Ammon's horn (tissue), 1 donor: ENCODE measurements at places on chromosomes 12 and 14.

GRCh38 chr14:77063571-77064171 lies 34.4 kb upstream of the CIPC start:
- peak; percentile 61 for DNase-seq

GRCh38 chr12:130041983-130042812 lies 120.1 kb upstream of the FZD10 start:
- peak; percentile 67 for DNase-seq

DNA sequence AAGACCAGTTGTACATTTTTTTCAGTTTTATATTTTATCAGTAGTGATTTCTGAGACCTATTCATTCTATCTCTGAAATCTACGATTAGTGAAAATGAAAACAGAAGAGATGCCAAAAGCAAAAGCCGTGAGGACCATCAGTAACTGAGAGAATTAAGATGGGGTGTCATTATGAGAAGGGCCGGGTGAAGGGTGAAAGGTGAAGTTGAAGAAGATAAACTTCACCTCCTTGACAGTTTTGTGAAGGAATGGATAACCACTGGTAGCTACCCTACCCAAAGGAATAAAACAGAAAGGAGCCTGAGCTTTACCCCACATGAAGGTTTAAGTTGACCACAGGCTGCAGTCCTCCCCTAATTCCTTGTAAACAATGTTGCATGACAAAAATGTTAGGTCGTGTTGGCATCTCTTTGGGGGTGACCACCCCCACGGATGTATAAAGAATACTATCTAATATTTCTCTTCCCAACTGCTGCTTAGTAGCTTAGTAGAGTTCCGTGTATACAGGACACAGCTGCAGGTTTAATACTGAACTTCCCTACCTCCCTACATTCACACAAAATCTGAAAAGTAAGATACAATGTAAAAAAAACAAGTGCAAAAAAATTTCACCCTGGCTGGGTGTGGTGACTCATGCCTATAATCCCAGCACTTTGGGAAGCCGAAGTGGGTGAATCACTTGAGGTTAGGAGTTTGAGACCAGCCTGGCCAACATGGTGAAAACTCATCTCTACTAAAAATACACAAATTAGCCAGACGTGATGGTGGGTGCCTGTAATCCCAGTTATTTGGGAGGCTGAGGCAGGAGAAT lies 23.9 kb downstream of the GPR19 start:
- no peak for DNase-seq

- no peak for DNase-seq
Measured at GRCh38 chr12:129641926-129642325, 261.9 kb downstream of the TMEM132D start.

GRCh38 chr12:110109037-110109836 lies 14.9 kb upstream of the IFT81 start:
- DNase-seq, result no peak

DNA sequence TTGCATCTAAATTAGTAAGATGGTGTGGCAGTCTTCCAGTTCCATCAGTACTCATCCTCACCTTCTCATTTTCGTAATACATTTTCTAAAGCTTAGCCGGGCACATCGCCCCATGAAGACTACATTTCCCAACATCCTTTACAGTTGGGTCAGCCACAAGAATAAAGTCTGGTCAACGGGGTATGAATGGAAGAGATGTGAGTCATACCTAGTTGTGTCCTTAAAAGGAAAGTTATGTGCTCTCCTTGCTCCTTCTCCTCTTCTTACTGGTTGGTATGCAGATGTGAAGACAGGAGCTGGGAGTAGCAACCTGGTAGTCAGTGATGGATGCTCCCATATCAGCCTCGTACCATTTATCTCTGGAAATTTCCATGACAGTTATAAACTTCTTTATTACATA lies 35.9 kb upstream of the EGLN3 start:
- DNase-seq, result no peak

GRCh38 chr14:68719634-68720384 lies 73.1 kb downstream of the ZFP36L1 start:
- no peak for DNase-seq

GRCh38 chr12:93348575-93349435 lies 28.9 kb upstream of the NUDT4 start:
- DNase-seq, result peak; percentile 35

DNA sequence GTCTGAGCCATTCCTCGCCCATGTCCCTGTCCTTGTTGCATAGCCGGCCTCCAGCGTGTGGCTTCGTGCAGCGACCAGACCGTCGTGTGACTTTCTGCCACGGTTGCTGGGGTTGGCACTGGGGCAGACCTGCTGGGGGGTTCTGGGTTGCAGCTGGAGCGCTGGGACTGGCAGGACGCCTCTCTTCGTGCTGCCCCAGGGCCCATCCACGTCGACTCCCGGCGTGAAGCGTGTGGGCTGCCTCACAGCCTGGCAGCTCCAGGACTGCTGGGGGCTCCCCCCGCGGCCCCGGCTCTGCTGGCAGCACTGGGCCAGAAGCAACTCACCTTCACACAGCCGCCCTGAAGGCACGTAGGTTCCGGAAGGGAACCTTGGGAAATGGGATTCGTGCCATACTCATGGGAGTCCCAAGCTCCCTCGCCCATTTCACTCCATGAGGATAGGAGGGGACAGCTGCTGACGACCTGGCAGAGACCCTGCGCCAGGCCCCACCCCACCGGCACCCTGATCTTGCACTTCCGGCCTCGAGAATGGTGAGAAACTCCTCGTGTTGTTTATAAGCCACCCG lies 51.9 kb downstream of the GALNT9 start:
- DNase-seq, result no peak

DNA sequence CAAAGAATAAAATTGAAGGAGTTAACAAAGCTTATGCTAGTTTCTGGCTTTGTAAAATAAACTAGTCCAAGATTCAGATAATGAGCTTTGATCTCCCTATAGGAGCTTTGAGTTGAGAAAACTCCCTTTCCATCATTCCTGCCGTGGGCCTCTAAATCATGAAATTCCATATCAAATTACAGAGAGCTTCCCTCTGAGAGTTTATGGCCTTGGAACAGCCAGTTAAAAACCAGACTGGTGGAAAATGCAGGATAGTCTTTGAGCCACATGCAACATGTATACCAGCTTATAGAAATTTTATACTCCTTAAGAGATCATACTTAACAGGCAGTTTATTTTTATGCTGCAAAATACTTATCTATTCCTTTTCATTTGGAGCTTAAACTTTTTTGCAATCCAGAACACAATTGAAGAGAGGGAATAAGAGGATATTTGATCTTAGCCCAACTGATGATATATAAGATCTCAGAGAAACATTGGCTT lies 175.8 kb upstream of the ATP2B1 start:
- no peak for DNase-seq

DNA sequence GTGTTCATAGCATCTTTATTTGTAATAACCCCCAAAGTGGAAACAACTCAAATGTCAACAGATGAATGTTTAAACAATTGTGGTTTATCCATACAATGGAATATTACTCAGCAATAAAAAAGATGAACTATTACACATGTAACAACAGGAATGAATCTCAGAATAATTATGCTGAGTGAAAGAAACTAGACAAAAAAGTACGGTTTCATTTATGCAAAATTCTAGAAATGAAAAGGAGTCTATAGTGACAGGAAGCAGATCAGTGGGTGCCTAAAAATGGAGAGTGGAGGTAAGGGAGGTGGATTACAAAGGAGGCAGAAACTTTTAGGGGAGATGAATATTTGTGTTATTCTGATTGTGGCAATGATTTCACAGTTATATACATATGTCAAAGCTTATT lies 4.8 kb downstream of the PRKCH start:
- DNase-seq, result no peak

GRCh38 chr12:49230805-49231194 lies 34.1 kb upstream of the TUBA1C start:
- DNase-seq, result no peak

GRCh38 chr12:107109726-107110719 lies 16.7 kb upstream of the CRY1 start:
- DNase-seq, result no peak

GRCh38 chr14:100740929-100741328 lies 14.2 kb downstream of the DLK1 start:
- no peak for DNase-seq

DNA sequence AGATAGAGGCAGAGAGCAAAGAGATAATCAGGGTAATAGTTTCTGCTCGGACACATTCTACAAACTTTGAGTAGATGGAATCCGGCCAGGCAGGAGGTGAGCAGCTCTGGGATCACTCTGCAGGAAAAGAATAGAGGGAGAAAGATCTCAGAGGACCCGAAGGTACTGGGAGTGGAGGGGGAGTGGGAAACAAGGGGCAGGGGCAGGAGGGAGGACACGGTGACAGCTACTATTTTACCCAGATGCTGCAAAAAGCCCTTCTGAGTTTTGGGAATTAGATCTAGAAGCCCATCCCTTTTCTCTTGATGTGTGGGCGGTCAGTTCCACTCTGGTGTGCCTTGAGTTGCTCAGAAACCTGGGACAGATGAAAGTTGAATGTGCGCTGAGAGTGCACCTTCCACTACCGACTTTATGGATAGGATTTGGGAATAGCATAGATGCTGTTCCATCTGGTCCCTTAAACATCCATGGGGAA lies 556 bp downstream of the GPRC5A start:
- DNase-seq, result no peak

DNA sequence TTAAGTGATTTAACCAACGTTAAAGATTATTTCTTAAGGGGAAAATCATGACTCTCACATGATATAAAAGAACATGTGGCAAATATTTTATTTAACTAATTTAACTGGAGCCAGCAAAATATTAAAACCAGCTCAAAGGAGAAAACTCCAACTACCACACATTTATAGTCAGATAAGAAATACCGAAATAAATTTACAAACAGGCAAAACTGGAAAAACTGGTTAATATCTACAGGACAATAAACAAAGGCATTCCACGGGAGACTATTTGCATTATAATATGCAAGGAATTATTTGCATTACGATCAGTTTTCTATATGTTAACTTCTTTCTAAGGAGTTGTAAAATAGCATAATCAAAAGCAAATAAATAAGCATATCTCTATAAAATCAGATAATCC lies 13.8 kb upstream of the BCL2L14 start:
- DNase-seq, result no peak

GRCh38 chr12:65508276-65509035 lies 230.0 kb downstream of the MSRB3 start:
- no peak for DNase-seq

DNA sequence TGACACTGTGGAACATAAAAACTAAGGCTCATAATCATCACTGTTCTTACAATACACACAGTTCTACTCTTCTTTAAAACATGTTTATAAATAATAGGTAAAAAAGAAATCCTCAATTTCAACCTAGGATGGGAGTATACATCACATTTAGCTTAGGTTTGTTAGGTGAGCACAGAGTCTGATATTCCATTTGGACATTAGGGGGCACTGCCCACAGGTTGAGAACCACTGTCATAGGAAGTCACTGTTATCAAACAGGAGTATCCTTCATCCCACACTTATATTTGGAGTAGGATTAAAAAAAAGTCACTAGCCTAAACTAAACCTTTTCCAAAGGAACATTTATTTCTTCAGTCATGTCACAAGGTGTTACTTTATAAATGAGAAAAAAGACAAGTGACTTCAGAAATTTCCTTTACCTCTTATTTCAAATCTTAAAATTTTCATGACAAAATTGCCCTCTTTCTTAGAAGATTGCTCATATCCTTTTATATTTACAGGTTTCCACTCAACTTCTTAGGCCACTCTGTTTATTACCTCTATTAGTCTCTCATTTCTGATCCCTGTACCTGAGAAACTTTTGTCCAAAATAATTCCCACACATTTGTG lies 240.6 kb downstream of the CPNE8 start:
- no peak for DNase-seq

DNA sequence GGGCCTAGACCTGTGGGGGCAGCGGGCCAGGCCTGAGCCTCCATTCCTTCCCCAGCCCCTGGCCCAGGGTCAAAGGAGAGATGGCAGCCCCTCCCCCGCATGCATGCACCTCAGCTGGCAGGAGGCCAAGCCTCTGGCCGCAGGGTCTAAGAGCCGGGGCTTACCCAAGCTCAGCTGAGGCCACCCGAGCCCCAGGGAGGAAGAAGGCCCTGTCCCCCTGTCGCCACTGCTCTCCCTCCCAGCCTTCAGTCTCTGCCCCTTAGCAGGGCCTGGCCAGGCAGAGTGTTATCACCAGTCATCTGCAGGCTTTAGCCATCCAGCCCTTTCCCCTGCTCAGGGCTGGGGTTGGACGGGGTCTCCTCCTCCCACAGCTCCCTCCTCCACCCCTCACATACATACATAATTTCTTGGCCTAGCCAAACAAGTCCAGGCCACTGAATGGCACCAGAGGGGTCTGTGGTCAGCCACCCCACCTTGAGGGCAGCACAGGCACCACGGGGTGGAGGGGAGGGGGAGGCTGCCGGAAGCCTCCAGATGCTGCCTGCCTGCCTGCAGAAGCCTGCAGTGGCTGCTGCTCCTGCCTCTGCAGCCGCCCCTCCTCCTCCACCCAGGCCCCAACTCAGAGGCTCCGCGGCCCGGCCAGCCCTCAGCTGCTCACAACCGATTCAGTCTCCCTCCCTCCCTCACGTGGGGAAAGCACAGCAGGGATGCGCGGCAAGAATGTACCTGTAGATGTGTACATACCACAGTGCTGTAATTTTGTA lies 22.8 kb downstream of the RAB35 start:
- no peak for DNase-seq

DNA sequence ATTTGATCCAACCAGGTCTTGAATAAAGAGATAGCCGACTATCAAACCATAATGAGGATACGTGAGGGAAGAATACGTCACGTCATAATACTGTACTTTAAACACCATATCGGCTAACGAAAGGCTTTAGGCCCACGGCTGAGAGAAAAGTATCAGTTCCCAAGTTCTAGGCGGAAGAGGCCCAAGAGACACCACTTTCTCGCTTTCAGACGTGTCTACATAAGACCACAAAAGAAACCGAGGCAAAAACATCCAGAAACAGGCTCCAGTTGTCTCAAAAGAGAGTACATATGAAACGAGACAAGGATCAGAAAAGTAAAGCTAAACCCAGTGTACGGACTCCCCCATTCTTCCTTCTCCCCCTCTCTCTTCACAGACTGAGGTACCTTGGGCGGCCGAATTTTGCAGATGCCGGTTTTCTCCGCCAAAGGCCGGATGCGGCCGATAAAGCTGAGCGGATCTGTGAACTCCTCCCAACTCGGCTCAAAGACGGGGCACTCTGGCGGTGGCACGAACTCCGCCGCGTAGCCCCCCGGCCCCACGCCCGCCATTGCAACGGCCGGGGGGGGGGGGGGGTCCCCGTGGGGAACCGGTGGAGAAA lies 479 bp downstream of the KDM5A start:
- peak; percentile 26 for DNase-seq

- no peak for DNase-seq
Measured at GRCh38 chr12:118841588-118841987, 139.8 kb upstream of the SRRM4 start.

DNA sequence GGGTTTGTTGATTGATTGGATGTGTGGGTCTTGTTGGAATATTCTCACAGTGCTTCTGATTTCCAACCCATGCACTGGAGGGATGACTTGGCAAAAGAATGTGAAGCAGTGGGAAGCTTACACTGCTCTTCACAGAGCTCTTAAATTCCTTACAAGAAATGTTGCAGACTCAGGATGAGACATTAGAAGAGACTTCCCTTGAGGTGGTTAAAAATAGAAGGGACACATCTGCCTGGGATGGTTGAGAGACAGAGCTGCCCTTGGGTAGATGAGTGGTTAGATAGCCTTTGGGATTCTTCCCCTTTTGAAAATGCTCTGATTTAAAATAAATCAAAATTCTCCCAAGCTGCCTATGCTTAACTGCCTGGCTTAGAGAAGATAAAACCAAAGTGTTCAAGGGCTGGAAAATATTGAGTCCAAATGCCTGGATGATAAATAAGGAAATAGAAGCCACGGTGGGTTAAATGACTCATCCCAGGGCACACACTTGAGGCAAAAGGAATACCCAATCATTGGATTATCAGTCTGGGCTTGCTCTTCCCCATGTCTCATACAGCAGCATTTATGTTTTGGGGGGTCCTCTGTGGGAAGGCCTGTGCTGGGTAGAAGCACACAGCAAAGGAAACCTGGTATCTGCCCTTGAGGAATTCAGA lies 264.3 kb downstream of the AKAP6 start:
- no peak for DNase-seq
